Renal pelvis (tissue), 12 donors: ENCODE measurements at places on chromosomes 4 and X. TPM values are rescaled to one million over a fixed set of nuclear protein-coding genes. Genes with fewer than 3 reads are reported as not detected.

DNA sequence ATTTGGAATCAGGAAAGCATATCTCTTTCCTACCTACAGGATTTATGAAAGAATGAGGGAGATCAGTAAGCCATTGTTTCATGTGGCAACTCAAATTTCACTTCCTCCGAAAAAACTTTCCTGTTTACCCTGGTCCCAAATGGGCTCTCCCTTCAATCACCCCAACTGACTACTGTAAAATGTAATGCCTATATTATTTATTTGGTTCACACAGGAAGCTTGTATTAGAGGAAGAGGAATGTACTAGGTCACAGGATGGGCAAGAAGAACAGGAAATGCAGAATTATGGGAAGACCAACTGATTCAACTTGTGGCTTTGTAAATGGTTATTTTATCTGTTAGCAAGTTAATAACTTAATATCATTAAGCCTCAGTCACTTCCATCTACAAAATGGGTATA, 23.1 kb downstream of the COL4A6 start:
- DNase-seq, result no peak

- no peak for DNase-seq
These were observed 7.8 kb downstream of the PAPSS1 start for GRCh38 chr4:107712236-107712635.

DNA sequence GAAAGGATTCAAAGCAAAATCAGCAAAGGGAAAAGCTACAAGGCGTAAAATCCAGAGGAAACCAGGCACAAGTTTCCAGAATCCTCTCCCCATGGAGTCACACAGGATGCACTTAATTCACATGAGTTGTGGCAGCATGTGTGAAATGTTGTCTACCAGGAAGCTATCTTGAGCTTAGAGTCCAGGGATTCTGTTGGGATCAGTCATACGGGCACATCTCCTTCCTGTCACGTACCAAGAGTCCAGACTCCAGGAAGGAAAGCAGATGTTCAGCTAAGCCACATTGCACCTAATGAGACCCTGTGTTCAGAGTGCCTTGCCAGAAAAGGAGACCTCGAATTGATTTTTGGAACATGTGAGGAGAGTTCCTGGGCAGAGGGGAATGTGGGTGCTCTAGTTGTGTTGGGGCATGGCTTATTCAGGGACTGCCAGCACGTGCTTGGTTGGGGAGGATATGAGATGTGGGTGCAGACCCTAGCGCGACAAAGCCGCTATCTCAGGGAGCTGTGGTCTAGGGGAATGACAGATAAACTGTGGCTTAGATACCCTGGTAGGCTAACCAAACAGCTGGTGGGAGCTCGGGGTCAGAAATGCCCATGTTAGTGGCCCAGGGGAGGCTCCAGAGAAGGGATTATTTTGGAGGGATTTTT, 70.0 kb downstream of the EVC start:
- DNase-seq, result no peak

SPP1 gene
- polyA plus RNA-seq, result 106 TPM

GRCh38 chr4:121072224-121073003, at the start of gene NDNF:
Gene NDNF, minus strand, starts transcription at chr4:121072535. Its CDS starts 26,698 bp downstream, at chr4:121045837.
- peak; percentile 52 for DNase-seq

DNA sequence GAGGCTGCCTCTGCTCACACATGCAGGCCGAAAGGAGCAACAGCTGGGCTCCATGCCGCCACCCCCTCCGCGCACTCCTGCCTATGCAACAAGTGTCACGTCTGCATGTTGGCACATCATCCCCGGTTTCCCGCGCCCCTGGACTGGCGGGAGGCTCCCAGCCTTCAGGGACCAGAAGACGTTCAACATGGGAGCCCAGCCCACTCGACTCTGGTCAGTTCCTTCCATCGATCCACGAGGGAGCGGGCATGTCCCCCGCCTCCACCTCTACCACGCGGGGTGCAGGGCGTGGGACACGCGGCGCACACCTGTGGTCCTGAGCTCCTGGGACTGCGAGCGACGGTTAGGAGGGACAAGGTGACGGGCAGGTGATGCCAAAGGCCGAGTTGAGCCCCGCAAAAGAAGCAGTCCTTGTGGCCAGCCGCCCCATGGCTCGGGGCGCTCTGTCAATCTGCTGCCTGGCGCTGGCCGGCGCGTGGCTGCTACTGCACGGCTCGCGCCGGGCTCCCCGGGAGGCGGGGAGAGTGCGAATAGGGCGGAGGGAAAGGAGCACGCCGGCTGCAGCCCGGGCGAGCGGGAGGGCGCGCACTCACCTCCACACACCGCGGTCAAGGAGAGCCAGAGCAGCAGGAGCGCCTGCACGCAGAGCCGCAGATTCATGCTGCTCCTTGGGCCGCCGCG, 645 bp downstream of the APLN start:
- no peak for DNase-seq

GRCh38 chr4:26496207-26496783, 6.0 kb upstream of the CCKAR start:
- DNase-seq, result no peak

GRCh38 chr4:163111588-163111987, 55.1 kb downstream of the NAF1 start:
- DNase-seq, result peak; percentile 8

MAGEA2B gene
- not detected for polyA plus RNA-seq

- DNase-seq, result no peak
These were observed 171.1 kb upstream of the ANKRD50 start for GRCh38 chr4:124883632-124884031.

- no peak for DNase-seq
These were observed 332.1 kb downstream of the PABPC4L start for GRCh38 chr4:133869486-133869885.

DNA sequence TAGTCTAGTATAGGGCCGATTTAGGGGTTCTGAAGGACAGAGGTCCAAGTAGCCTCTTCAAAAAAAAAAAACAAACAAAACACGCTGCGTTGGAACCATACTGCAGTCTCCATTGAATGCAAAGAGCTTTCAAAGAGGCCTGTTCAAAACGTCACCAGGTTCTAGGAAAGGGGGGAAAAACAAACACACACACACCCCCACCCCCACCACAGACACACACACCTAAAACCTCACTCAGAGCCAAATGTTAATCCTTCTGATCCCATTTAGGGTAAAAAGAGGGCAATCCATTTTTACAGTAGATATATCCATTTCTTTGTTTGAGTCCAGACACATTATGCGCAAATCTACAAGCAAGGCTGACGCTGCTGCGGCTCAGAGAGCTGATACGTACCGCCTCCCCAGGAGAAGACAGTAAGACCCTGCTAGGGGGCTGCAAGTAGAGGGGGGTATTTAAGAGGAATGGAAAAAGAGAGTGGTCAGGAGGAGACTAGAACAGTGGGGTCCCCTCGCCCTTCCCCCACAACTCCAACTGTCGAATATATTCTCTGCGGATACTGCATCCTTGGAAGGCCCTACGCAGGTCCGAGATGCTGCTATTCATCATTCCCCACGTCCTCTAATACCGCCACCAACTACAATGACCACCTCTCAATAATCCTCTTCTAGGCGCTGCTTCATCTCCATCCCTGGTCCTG, 1.3 kb downstream of the NKRF start:
- no peak for DNase-seq

GRCh38 chr4:5009796-5010195, 9.5 kb downstream of the CYTL1 start:
- no peak for DNase-seq

ATP8A1 gene
- polyA plus RNA-seq, result 31.1 TPM

DNA sequence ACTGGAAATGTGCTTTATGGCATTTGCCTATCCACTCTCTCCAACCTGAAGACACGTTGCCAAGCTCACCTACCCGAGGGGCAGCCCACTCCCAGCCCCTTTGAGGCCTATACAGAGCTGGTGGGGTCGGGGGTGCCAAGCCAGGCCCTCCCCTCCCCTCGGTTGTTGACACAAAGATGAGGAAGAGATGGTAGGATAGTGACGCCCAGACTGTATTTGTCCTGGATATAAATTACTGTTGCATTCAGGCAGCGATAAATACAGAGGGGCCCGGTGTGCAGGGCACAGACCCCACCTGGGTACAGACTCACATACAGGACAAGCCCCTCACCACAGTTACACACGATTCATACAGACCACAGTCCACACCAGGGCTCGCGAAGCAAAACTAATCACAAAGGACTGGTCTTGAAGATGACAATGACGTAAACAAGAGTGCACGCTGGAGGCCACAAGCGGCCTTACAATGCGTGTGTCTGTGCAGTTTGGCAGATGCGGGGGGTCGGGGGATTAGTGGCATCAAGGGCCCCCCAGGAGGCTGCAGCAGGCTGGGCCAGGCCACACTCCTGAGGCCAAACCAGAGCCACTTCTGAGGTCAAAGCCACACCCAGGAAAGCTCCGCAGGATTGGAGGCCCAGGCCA, 14.6 kb downstream of the DGKQ start:
- DNase-seq, result no peak

DNA sequence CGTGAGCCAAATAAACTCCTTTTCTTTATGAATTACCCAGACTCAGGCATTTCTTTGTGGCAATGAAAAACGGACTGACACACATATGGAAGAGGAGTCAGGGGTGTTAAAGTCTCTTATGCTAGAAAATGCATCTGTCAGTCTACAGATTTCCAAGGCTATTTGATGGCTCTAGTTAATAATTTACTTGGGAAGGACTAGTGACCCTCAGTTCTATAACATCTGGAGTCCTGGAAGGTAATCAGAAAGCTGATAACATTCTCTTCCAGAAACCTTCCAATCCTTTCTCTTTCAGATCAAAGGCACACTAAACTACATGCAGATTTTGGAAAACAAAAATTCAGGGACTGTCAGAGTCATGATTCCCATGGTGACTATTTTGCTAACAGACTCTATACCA, 142.0 kb upstream of the TEX13D start:
- DNase-seq, result no peak

TKTL2 gene
- polyA plus RNA-seq, result not detected

DNA sequence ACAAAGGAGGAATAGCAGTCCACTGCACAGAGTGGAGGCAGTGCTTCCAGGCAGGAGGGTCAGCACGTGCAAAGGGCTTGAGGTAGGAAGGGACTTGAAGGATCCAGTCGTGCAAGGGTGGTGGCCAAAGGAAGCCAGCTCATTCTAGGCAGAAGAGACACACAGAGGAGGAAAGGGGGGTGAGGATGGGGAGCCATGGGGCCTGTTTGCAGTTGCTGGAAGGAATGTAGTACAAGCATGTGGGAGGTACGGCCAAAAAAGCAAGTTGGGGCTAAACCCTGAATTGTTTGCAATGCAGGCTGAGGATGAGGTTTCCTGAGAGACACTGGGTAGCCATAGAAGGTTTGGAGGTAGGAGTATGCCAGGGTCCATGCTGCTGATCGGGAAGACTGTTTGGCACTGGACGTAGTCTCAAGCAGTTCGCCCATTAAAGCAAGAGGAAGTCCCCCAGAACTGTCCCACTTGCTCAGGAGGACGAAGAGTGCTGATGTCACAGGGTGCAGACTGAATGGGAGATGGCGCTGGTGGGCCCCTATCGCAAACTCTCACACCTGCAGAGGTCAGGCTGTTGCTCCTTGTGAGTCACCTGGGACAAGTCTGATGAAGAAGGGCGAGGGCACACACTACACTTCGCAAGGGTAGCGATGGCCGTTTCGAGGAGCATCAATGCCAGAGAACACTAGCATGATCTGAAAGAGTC, 9.1 kb upstream of the MAN2B2 start:
- no peak for DNase-seq

- DNase-seq, result no peak
These were observed 44.1 kb upstream of the PRKX start for GRCh38 chrX:3757510-3758025.

DNA sequence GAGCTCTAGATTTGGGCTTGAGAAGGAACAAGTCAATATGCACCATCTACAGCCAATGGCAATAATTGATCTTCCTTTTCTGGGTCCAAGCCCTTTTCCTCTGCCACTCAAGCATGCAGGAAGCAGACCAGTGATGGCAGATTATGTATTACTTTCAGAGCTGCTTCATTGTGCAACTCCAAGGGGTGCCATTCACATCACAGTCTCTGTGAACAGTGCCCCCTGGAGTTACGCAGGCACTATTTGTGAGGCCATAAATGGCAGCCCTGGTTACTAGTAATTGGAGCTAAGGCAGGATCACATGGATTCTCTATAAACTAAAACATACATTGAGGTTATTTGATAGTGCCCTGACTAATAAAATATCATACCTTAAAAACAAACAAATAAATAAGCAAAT, 313.4 kb upstream of the SLC7A11 start:
- no peak for DNase-seq

- no peak for DNase-seq
These were observed 171.4 kb downstream of the PPP1R2C start for GRCh38 chrX:42606591-42606990.

- DNase-seq, result no peak
These were observed 213.2 kb upstream of the UGT8 start for GRCh38 chr4:114385195-114385985.

DNA sequence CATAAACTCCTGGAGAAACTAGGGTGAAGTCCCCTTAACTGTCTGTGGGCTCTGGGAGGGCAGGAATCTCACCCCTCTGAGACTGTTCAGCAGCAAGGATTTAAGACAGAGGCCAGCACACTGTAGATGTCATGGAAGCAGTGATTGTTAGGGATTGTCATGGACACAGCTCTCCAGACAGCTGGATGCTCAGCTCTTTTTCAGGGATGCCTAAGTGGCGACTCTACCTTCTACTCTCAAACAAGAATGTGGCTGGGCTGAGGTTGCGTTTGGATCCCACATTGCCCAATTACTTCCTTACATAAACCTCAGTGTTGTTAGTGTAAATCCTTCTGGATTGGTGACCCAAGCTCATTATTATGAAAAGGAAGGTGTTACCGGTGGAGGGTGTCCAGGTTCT, 291.9 kb upstream of the VCX3A start:
- DNase-seq, result no peak

DCX gene
- 2.1 TPM for polyA plus RNA-seq

DNA sequence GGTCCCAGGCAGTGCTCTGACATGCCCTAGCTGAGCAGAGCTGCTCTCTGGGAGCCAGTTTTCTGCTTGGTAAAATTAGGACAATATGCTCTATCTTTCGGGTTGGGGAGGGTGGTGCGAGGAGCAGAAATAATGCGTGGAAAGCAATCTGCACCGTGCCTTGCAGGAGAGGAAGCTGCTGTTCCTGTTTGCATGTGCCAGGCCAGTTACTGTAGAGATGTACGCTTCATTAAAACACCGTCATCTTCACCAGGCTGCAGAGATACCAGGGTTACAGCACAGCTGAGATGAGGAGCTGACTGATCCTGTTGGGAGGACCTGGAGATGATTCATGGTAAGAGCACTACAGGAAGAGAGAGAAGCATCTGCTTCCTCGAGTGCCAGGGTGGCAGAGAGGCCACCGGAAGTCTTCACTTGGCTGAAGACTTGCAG, 29.5 kb upstream of the IRF2 start:
- no peak for DNase-seq

GRCh38 chr4:143538979-143539669, 25.6 kb downstream of the SMARCA5 start:
- no peak for DNase-seq

DNA sequence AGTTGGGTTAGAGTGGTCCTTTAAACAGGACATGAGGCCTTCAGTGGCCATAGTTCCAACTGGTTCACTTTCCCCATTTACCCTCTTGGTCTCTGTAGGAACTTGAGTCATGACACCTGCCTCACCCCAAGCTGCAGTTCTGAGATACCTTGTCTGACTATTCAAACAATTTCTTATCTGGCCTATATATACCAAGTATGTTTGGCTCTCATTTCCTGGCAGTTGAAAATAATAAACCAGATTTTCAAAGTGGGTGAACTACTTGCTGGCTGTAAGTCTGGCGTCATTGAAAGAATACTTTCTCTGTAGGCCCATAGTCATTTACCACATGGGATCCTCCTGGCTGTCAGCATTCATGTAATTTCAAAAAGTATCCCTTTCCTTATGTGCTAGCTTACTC, 228.8 kb downstream of the SHROOM3 start:
- no peak for DNase-seq

LIN54 gene
- polyA plus RNA-seq, result 13.2 TPM
